Small intestine (tissue), 16 donors: ENCODE measurements at places on chromosomes 16 and 17. TPM values are rescaled to one million over a fixed set of nuclear protein-coding genes. Genes with fewer than 3 reads are reported as not detected.

Gene RAB11FIP4
- 15.4 TPM for polyA plus RNA-seq

Gene CDH1
- polyA plus RNA-seq: 119 TPM

DNA sequence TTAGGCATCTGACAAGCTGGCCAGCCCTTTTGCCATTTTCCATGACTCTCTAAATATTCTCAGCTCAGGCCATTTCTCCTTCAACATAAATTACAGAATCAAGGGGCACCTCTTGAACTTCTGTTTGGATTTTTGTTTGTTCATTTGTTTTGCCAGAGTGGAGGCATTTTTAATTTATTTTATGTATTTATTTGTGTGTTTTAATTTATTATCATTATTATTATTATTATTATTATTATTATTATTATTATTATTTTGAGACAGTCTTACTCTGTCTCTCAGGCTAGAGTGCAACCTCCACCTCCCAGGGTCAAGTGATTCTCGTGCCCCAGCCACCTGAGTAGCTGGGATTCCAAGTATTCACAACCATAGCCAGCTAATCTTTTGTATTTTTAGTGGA is 1578.0 kb downstream of the CDH8 start:
- DNase-seq: no peak

DNA sequence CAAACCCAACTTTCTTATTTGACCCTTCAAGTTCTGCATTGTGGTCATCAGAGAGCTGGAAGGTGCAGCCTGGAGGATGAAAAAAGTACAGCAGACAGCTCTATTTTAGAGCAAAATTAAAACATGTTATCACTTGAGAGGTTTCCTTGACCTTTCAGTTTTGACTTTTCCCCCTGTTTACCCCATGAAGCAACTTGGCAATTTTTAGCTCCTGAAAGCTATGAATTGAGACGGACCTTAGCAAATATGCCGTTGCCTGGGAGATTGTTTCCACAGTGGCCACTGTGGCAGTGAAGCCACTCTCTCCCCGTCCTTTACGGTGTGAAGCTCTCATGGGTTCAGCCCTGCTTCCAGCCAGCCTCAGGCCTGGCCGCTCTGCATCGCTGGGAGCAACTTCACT is 398.6 kb downstream of the CPPED1 start:
- DNase-seq: no peak

DNA sequence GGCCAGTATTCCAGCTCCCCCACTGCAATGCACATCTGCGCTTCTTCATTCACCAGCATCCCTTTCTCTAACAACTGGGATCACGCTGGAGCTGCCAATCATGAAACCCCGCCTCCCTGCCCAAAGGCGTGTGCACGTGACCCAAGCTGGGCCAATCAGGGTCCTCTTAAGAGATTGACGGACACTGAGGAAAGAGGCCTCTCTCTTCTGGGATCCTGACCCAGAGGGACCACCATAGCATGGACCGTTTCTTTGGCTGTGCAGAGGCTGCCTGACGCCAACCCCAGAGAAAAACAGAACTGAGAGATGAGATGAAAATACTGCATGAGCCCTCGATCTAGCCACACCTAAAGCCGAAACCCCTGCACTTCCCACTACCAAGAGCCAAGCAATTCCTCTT is 32.0 kb downstream of the COTL1 start:
- DNase-seq: no peak

DNA sequence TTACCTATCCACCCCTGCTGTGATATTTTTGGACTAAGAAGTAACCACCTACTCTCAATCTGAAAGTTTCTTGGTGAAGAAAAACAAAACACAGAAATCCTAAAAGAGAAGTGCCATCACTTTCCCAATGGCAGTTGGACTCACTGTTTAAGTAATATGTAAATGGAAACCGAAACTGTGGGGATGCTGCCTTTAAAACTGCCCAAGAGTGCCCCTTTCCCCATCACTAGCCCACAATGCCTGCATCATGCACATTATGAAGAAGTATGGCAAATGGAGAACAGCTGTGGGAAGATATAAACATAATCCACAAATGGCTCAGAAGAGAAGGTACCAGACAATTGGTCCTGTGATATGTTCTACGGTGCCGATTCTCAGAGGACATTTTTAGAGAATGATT is 33.5 kb upstream of the SLC6A2 start:
- no peak for DNase-seq

- DNase-seq: no peak
These were observed 187.6 kb downstream of the FTO start for GRCh38 chr16:53891409-53892139.

GRCh38 chr17:77566566-77567138 is 391.9 kb upstream of the TNRC6C start:
- DNase-seq: no peak

- no peak for DNase-seq
These were observed 9.5 kb downstream of the KRT32 start for GRCh38 chr17:41457676-41458075.

DNA sequence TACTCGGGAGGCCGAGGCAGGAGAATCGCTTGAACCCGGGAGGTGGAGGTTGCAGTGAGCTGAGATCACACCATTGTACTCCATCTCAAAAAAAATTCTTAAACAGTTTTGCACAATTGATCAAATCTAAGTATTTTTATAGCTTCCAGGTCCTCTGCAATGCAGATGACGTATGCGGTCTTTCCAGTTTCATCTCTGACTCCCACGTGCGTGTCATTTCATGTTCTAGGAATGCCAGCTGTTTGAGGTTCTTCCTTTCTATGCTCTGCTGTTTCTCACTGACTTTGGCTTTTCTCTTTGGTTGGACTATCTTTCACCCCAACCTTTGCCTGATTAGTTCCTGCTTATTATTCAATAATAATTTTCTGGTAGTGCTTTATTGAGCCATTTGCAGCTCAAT is 16.2 kb downstream of the CHP2 start:
- DNase-seq: no peak
